ENCODE measurements at places on chromosomes 2 and 18.
A peak's percentile ranks its signal among the peaks of the same experiment; 100 is the strongest.

DNA sequence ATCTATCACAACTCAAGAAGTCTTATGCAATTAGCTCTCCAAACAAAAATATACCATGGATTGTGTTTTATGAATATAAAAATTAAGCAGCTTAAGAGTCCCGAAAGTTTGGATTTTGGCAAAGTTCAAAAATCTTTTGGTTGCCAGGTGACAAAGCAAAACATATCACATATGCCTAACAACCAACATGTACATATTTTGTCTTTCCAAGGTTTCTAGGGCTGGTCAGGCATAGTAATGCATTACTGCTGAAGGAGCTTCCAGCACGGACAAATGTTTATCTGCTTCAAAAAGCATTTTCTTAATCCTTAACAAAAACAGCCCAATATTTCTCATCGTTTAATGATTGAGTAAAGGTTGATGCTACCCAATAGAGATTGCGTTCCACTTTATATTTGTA, 1327.1 kb upstream of the ZEB2 start:
- DNase-seq = no peak

GRCh38 chr2:168458139-168458538, 2.1 kb downstream of the CERS6 start:
- DNase-seq = no peak

DNA sequence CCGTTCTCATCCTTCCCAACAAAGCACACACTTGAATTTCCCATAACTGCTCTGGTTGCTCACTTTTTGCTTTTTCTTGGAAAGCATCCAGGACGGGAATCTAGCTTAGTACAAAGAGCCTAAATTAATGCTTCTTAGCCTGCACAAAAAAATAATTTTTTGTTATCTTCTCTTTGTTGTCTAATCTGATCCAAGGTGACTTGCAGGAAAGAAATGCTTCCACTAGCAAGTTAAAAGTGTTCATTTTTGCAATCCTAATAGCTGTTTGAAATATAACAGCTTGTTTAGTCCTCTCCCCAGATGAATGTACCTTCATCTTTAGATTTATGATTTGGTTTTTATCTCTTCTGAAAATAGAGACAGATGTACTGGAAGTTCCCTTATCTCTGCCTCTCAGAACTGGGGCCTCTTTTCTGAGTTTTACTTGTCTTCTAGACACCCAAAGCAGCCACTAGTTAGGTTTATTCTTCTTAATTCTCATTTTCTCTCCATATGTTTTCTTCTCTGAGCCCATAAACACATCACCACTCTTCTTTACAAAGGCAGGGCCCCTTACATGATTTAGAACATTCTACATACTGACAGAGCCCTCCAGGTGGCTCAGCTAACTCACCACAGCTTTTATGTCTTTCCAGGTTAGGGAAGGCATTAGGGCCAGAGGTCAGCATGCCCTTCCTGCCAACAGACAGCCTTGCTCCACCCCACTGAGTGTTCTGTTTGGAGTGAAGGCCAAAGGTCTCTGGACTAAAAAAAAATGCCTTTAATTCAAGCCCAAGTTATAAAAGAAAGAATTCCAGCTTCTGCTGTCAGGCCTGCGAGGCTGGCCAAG, 74.7 kb upstream of the MAP4K3 start:
- DNase-seq = no peak

GRCh38 chr2:219230059-219230540, 494 bp downstream of the ANKZF1 start:
- no peak for DNase-seq

DNA sequence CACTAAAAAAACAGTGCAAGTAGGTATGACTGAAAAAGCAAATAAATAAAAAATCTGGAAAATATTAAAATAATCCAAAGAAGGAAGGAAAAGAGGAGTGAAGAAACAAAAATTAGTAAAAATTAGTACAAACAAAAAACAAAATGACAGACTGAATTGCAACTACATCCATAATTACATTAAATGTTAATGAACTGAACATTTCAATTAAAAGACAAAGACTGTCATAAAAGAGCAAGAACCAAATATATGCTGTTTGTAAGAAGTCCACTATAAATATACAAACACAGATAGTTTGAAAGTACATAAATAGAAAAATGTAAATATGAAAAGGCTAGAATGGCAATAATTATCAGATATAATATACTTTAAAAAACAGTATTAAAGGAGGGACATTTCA, 267.6 kb downstream of the WDPCP start:
- DNase-seq = no peak

GRCh38 chr2:403682-404081, 115.8 kb upstream of the ALKAL2 start:
- DNase-seq = no peak

DNA sequence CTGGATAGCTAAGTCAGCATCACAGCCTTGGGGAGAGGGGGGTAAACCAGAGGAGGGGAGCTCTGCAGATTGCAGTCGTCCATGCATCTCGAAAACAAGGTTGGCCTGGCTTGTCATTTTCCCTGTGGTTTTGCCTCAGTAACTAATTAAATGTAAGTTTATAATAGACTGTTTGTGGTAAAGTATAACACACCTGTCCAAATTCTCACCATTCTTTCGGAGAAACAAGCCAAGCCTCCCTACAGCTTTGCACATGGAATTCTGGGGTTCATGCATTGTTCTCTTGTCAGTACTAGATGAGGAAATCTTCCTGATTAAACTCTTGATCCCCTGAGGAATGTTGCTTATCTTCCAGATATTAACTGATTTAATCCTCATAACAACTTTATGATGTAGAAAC, 1065.2 kb upstream of the FAM98A start:
- DNase-seq = no peak

DNA sequence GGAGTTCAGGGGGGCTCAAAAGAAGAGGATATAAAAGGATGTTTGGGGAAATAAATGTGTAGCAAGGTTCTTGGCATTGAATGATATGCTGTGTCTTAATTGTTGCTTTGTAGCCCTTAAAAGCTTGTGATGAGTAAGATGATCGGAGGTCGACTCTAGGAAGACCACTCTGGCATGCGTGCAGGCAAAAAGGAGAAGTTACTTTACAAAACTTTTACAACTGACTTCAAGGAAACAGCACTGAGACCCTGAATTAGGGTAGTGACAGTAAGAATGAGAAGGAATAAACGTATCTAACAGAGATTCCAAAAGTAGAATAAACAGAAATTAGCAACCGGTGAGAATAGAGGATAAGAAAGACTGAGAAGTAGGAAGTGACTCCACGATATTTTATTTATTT, 228.7 kb upstream of the TANK start:
- no peak for DNase-seq

- DNase-seq = peak; percentile 21
Measured at GRCh38 chr2:231193216-231193615, 5.2 kb upstream of the ARMC9 start.

- DNase-seq = no peak
Measured at GRCh38 chr2:108593547-108594098, 59.4 kb downstream of the LIMS1 start.

- no peak for DNase-seq
Measured at GRCh38 chr2:107174171-107174570, 288.2 kb upstream of the ST6GAL2 start.

- peak; percentile 36 for DNase-seq
Measured at GRCh38 chr2:10495311-10495987, 47.3 kb upstream of the ODC1 start.

GRCh38 chr2:235570256-235570655, 76.4 kb downstream of the AGAP1 start:
- DNase-seq = no peak

All from coronary artery (tissue), 2 donors.